ENCODE measurements at places on chromosomes 13 and 19. TPM values are rescaled to one million over a fixed set of nuclear protein-coding genes. Genes with fewer than 3 reads are reported as not detected.
A peak's percentile ranks its signal among the peaks of the same experiment; 100 is the strongest.

NBEA gene
- 2.2 TPM for total RNA-seq

SYMPK gene
- total RNA-seq: 35.3 TPM

PSG3 gene
- total RNA-seq: not detected

- DNase-seq: peak; percentile 58
- H3K36me3 ChIP-seq: peaks cover 8% of the 10 kb centered on the region
- peak overlapping the region; percentile 55 for H3K27ac ChIP-seq
- no peak overlapping the region for H3K4me3 ChIP-seq
- H3K27me3 ChIP-seq: no peaks in the 10 kb centered on the region
Measured at GRCh38 chr19:39843919-39844793, 2.0 kb downstream of the FBL start.

DNA sequence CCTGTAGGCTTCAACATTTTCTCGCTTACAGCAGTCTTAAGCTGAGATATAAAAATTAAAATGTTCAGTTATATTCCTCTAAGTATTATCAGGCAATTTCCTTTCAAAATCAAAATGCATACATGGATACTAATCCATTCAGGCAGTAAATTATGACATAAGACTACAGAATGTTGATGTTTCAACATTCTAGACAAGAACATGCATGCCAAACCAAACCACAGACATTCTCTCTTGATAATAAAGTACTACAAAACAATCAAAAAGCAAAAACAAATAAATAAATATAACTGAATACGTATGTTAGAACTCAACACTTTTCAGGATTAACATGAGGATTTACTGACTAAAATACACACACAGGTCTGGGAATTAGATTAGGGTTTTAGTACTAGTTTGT is 7.7 kb downstream of the DIS3 start:
- peaks cover 44% of the 10 kb centered on the region for H3K36me3 ChIP-seq
- no peaks in the 10 kb centered on the region for H3K27me3 ChIP-seq
- no peak overlapping the region for H3K4me3 ChIP-seq
- DNase-seq: no peak
- no peak overlapping the region for H3K27ac ChIP-seq

GRCh38 chr19:31718898-31719297 is 369.7 kb upstream of the TSHZ3 start:
- no peaks in the 10 kb centered on the region for H3K4me1 ChIP-seq
- H3K27me3 ChIP-seq: no peaks in the 10 kb centered on the region
- no peak overlapping the region for H3K4me3 ChIP-seq
- no peak for DNase-seq
- no peaks in the 10 kb centered on the region for H3K36me3 ChIP-seq
